ENCODE measurements at places on chromosomes 1 and 21.

GRCh38 chr1:162218546-162218945, 149.1 kb downstream of the NOS1AP start:
- no peak for DNase-seq

- DNase-seq, result no peak
Observed at GRCh38 chr1:67840449-67840848, 7.2 kb upstream of the GNG12 start.

DNA sequence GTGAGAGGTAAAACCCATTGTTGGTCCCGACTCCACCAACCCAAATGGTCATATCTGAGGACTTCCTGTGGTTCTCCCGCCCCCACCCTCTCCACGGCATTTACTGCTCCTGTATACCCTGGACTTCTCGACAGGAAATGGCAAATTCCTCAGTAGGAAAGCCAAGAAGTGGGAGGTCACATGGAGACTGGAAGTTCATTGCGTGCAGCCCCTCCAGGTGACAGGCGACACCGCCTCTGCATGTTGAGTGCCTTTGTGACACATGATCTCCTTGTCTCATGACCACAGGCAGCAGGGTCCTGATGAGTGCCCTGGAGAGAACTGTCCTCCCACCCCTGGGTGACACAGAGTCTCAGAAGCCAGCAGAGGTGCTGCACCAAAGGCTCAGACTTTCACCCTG, 24.2 kb downstream of the ERG start:
- no peak for DNase-seq

DNA sequence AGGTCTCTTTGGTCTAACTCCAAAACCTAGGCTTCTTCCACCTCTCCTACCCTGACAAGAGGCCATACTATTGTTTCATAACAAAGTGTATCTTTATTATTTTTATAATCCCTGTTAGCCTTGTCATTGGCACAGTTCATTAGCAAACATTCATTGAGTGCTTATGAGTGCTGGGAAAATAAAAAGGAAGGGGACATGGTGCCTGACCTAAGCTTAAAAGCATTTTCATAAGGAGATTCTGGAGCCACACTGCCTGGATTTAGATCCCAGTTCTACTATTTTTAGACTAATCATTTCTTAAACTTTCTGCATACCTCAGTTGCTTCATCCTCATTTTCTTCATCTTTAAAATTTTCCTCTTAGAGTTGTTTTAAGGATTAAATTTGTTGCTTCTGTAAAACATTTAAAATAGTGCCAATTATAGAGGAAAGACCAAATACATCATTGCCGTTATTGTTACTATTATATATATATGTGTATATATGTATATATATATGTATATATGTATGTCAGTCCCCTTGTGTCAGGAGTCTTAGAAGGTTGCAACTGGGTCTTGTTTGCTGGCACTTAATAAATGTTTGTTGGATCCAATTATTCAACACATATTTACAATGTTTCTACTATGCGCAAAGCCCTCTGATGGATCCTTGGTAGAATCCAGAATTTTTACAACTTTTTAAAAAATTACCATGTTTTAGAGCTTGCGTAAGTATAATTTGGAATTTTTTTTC, 250.9 kb upstream of the SGIP1 start:
- DNase-seq, result no peak

GRCh38 chr21:38505654-38506523, 7.6 kb upstream of the ERG start:
- peak; percentile 31 for DNase-seq

- DNase-seq, result no peak
Observed at GRCh38 chr21:41267346-41267745, 49.3 kb upstream of the FAM3B start.

DNA sequence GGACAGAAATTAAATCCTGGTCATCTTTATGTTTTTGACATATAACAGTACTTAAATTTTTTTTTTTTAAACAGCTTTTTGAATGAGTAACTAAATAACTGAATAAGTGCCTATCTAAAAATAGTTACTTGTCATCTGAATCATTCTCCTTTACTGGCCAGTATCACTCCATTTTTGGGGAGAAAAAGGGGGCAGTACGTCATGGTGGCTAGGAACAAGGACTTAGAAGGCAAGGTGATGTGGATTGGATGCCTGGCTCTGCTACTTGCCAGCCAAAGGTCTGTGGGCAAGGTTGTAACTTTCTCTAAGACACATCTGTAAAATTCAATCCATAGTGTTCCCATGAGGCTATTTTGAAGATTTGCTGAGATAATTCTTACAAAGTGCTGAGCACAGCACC, 220.4 kb upstream of the DEPDC1 start:
- no peak for DNase-seq

DNA sequence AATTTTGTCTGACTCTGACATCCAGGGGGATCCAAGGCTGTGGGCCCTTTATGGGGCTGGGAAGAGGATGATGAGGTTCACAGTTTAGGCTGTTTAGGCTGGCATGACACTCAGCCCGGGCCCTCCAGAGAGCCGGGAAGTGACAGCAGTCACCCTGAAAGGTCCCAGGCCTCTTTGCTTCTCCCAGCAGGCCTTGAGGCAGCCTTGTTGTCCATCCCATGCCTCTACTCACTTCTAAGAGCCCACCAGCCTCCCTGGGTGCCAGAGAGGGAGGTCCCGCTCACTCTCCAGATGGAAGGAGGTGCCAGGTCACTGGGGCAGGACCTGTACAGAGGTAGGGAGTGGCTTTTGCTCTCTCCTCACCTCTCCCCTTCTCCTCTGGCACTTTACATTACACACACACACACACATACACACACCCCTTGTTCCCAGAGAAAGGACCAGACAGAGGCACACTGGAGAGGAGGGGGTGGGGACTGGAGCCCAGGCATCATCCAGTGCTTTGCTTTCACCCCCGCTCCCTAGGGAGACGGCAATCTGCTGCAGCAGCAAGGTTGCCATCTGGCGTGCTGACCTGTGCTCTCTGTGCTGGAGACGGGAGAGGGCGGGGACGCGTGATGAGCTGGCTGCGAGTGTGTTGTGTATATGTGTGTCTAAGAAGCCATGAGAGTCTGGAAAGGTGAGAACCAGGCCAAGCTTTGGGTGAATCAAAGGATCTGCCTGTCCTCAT, 4.6 kb downstream of the KLHDC8A start:
- DNase-seq, result no peak

DNA sequence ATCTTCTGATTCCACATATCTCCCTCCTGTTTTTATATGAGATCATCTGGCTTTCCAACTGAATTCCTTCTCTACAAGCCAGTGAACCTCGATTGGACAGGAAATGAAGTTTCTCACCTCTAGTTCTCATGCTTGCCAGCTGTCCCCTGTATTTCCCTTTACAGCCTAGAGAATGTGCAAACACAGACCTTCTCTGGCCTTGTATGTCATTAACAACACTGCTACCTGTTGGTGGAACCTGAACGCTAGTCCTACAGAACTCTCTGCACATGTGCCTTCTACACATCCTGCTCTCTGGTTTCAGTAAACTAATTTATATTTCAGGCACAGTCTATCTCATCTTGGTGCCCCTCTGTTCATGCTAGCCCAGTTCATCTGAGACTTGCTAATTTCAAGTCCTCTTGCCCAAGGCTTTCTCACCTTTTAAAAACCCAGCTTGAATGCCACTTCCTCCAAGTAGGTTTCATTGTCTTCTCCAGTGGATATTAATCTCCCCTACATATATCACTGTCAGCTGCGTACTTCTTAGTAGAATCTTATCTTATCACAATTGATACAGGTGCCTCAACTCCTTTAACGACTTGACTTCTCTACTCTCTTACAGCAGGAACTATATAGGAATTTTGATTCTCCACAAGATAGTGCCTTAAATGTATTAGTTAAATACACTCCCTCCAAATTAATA, 549.9 kb downstream of the PLPP3 start:
- no peak for DNase-seq

DNA sequence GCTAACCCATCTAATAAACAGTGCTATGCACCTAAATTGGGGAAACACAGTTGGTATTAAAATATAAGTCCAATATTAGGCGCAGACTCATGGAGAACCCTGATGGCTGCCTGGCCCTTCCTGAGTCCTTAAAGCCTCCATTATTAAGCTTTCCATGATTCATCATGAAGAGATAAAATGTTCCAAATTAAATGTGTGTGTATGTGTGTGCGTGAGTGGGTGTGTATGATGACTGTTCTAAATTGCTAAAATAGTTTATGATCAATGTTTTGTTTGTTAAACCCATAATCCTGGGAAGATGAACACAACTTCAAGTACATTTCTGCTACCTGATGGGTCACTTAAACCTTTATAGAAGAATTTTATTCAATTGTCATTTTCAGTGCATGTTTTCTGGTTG, 6.3 kb upstream of the RBBP5 start:
- DNase-seq, result no peak

DNA sequence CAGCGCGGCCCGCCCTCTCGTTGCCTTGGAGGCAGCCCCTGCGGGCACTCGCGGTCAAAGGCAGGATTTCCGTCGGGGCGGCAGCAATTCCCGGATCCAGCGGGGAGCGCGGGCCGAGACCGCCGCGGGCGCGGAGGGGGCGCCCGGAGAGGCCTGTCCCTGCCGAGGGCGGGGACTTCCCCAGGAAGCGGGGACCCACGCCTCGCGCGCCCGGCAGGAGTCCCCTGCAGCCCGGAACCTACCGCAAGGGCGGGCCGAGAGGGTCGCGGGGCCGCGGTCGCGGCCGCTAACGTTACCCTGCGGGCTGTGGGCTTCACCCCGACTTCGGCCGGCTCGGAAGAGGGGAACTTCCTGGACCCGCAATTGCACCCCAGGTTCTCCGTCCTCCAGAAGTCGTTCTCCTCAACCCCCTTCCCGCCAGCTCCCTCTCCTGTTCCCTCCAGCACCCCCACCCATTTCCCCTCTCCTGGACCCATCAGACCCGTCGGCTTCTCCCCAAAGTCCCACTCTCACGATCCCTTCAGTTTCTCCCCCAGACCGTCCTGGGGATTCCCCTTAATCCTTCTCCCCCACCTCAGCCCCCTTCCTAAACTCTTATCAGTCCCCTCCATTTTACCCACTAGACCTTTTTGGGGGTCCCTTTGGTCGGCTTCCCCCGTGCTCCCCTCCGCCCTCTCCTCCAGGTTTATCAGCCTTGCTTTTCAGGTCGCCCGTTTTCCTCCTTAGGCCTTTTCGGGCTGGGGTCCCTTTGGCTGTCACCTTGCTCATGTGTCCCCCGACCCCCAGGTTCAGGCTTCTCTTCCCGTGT, 604 bp downstream of the FGR start:
- no peak for DNase-seq

DNA sequence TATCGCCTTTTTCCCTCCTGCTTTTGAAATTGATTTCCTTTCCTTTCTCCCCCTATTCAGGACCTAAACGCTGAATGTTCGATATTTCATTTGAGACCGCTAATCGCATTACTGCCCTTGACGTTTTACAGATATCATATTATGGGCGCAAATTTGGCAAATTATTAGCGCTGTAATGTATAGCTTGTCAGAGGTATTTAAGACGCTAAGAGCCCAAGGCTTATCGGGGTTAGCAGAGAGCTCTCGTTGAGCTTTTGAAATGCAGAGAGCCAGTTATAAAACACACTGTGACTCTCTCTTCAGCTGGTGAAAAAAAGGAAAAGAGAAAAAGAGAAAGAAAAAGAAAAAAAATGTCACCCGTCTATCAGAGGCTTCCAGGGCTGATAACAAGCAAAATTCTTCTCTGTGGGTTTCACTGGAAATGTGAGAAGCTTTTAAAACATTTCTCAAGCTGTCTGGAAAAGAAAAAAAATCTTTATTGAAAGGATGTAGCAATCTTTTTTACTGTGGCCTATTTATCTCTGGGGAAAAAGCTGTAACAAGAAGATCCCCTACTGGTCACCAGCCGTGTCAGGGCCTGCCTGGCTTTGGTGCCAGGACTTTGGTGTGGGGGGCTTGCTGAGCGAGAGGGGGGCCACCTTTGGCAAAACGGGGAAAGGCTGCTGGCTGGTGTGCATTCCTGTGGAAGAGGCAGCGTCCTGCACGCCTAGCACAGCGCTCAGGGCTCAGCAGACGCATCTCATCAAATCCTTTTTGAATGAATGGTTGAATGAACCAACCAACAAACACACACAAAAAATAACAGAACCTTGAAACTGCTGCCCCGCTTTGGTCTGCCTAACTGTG, 119.8 kb downstream of the RNF220 start:
- DNase-seq, result no peak

- peak; percentile 29 for DNase-seq
Observed at GRCh38 chr1:10594595-10595223, 120.0 kb downstream of the PEX14 start.

GRCh38 chr1:41238311-41238988, 3.7 kb downstream of the SCMH1 start:
- no peak for DNase-seq

DNA sequence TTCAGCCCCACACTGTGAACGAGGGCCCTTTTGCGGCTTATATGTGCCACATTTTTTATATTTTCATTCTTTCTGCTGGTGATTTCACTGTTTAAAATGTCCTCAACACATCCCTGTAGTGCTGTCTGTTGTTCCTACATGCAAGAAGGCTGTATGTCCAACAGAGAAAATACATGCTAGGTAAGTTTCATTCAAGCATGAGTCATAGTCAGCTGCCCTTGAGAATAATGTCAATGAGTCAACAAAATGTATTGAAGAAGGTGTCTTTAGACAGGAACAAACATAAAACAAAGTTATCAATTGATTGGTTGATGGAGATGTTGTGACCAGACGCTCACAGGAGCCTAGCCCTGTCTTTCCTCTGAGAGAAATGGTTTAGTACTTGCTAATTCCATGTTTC, 553.4 kb downstream of the PLPP3 start:
- no peak for DNase-seq

GRCh38 chr1:68496680-68497357, at the start of gene DEPDC1:
DEPDC1 (minus strand) TSS chr1:68497082; CDS start chr1:68496999, 83 bp downstream.
- DNase-seq, result peak; percentile 94

- DNase-seq, result peak; percentile 10
Observed at GRCh38 chr1:208461680-208462079, 217.5 kb upstream of the PLXNA2 start.

- no peak for DNase-seq
Observed at GRCh38 chr1:159441360-159441759, 1.8 kb downstream of the OR10J1 start.

GRCh38 chr1:223538981-223539380, 126.5 kb downstream of the CAPN8 start:
- no peak for DNase-seq

DNA sequence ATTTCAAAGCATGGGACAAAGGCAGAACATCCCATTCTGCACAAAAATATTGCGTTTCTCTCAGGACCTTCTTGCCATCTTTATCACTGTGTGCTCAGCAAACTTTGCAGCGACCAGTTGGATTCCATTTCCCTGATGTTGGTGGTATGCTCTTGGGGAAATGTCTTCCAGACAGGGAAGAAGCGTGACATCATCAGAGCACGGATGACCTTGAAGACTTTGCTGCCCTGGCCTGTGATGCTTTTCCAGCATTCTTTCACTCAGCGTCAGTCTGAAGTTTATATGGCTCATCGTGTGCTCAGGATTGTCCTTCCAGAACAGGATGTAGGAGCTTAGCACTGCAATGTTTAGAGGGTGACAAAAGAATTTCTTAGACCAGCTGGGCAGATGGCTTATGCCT, 131.4 kb upstream of the F3 start:
- no peak for DNase-seq

DNA sequence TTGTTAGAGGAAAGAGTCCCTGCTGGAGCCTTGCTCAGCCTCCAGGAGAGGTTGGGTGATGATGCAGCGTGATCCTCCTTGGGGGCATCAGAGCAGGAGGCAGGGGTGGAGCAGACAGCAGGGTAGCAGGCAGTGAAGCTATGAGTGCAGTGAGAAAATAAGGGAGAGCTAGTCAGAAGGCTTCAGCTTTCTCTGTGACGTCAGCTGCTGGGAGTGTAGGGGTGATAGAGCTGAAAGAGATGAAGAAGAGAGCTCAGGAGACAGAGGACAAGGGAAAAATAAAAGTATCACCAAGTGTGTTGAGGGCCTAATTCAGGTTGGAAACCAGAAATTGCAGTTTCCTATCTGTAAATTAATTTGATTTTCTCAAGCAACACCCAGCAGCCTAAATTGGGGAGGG, 2.2 kb upstream of the ADAM30 start:
- no peak for DNase-seq

Measured in GM10248 (cell line).